Germinal center (tissue), 1 donor: ENCODE measurements at places on chromosomes 11 and 22.
A peak's percentile ranks its signal among the peaks of the same experiment; 100 is the strongest.

DNA sequence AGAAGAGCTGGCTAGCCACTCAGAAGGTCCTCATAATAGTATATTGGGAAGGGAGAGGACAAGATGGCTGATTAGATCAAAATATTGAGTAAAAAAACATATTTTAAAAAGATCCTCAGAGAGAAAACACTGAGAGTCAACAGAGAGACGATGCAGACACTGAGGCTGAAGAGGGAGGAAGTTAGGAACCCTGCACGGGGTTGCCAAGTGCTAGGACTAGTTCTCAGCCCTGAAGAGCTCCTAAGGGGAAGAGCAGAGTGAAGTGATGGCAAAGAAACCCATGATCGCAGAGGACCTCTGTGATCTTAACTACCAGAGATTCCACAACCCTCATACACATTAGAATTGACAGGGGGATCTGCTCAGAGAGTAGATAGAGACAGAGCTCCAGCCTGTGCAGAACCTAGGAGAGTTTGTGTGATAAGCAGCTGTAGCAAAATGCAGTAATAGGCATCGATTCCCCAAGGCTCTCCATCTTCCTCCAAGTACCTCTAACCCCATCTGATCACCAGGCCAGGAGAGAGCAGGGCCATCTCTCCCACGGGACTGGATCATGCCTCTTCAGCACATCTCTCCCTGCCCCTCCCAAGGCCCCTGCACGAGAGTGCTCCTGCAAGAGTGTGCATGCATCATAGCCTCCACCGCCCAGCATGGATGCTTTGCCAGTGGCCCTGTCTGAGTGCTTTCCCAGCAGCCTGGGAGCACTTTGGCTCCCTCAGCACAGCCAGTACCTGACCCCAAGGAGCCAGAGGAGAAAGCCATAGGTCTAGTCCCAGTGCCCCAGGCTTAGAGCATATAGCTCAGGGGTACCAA is 41.2 kb upstream of the ARL14EP start:
- no peak for DNase-seq

DNA sequence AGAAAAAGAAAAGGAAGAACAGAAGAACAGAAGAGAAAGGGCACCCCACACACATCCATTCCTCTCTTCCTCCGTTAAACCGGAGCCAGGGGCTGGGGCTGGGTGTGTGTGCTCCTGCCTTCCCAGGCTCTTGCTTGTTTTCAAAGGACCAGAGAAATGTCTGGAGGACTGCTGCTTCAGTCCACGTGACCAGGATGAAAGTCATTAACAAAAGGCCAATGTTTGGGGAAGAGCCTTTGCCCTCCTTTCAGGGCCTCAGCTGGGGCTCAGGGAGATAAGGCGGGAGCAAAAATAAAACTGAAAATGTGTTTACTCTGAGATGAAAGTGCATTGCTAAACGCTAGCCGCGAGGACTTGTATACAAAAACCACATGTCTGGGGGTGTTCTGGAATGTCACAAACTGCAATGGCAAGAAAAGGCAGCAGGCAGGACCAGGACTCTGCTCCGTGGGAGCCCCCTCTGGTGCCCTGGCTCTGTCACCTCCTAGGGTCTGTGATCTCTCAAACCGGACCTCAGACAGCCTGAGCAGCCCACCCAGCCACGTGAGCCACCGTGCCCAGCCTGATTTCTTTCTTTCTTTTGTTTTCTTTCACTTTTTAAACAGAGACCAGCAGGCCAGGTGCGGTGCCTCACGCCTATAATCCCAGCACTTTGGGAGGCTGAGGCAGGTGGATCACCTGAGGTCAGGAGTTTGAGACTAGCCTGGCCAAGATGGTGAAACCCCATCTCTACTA is 31.6 kb upstream of the MYH9 start:
- DNase-seq: no peak

- peak; percentile 85 for DNase-seq
Measured at GRCh38 chr11:75768112-75768908, at the start of gene DGAT2. Gene DGAT2 (plus strand): TSS chr11:75768778. CDS start chr11:75768992, 214 bp downstream.

GRCh38 chr11:842370-843002 is at the start of the genes POLR2L and TSPAN4:
Gene POLR2L (minus strand): TSS chr11:842529. CDS start chr11:842508, 21 bp downstream.
Gene TSPAN4 (plus strand): TSS chr11:842852. CDS start chr11:850305, 7,453 bp downstream.
- DNase-seq: peak; percentile 92

GRCh38 chr22:22815397-22816170 is 72.0 kb upstream of the IGLL5 start:
- no peak for DNase-seq

- DNase-seq: peak; percentile 1
Measured at GRCh38 chr22:16954060-16954403, 54.0 kb downstream of the GAB4 start.

GRCh38 chr11:119323532-119324033 is 6.7 kb upstream of the MCAM start:
- DNase-seq: peak; percentile 64

GRCh38 chr11:29312812-29313211 is 704.0 kb downstream of the KCNA4 start:
- DNase-seq: no peak

- peak; percentile 55 for DNase-seq
Measured at GRCh38 chr11:57547854-57548377, 10.5 kb downstream of the SMTNL1 start.

DNA sequence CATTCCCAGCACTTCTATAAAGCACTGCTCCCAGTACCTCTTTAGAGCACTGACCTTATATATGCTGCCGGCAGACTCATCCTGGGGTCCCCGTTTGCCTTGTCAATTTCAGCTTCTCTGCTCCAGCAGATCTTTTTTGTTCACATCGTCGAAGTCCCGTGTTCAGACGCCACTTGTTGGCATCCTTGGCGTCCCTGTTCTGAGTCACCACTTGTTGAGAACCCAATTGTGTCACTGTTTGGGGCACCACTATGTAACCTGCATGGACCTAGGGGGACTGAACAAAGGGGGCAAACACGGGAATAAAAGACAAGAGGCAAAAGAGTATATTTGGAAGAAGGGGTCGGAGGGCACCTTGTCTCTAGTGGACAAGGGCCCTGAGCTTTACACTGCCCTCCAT is 25.5 kb downstream of the OR10A6 start:
- no peak for DNase-seq

DNA sequence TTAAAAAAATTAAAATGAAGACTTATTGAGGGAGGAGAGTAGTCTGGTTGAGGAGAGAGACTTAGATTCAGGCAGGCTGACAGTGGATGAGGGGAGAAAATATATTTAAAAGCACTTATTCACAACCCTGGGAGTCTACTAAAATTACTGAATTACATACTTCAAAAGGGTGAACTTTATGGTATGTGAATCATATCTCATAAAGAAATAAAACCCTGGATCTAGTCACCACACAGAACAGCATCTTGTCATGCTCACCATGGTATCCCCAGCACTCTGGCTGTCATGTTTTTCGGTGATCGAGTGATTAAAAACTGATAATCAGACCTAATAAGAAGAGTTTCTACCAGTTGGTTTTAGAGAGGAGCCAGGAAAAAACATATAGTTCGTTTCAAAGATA is 11.0 kb downstream of the TEAD1 start:
- no peak for DNase-seq

- no peak for DNase-seq
Measured at GRCh38 chr11:7538031-7538430, 24.2 kb downstream of the PPFIBP2 start.

DNA sequence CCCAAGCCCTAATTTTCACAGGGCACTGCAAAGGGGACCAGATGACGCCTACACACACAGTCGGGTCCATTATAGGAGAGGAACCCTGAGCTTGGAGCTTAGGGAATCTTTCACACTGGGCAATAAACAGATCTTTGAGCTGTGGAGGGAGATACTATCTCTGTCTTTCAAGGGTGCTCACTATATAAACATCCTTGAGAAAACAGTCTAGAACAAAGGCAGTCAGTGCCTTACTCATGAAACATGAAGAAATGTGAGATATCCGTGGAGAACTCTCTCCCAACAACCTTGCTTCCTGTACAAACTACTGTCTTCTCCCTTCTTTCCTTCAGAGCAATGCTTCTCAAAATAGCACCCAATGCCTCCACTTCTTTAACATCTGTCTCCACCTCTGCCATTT is 109.0 kb upstream of the APOA1 start:
- DNase-seq: no peak

DNA sequence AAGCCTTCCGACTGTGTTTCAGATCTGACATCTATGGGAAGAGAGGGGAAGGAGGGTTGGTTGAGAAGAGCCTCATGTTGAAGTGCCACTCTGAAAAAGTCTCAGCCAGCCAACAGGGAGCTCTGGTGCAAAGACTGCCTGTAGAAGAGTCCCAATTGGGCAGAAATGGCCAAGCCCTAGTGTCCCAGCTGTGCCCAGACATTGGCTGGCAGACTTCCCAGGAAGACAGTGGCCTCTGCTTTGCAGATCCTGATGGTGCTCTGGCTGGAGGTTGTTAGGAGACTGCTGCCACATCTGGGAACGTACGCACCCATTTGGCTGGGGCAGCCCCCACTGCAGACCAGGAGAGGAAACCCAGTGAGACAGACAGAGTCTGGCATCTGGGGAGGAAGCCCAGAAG is 3.2 kb upstream of the PLA2G3 start:
- DNase-seq: no peak

- DNase-seq: no peak
Measured at GRCh38 chr11:88508418-88508758, 170.9 kb upstream of the CTSC start.

GRCh38 chr11:120827820-120828219 is 196.1 kb upstream of the TBCEL start:
- DNase-seq: no peak

DNA sequence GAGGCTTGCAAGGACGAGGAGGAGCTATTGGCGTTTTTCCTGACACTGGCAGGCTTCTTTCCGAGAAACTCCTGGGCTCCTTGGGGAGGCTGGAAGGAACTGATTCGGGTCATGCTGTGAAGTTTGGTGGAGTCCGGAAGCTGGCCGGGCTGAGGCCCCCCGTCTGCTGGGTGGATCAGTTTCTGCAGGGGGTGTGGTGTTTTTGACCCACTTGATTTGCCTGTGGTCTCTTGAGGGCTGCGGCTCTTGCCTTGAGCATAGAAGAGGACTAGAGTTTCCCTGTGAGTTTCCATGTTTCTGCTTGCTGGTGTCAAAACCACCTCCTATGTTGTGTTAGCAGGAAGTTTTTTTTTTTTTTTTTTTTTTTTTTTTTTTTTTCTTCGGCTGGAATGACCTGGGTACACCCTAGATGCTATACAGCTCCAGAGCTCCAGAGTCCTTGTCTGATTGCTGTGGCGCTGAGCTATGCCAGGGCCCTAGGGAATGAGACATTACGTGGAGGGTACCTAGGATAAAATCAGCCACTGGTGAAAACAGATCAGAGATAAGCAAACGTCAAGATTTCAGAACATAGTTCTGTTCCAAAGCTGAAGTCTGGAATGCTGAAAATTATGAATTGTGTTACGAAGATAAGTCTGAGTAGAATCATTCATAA is 728 bp downstream of the TBC1D22A start:
- DNase-seq: peak; percentile 88

GRCh38 chr11:58164389-58164788 is 24.5 kb upstream of the OR9Q2 start:
- no peak for DNase-seq

- no peak for DNase-seq
Measured at GRCh38 chr22:29445508-29445907, 7.1 kb downstream of the RFPL1 start.

- DNase-seq: no peak
Measured at GRCh38 chr11:61971248-61972111, 4.0 kb upstream of the FTH1 start.

GRCh38 chr22:46480396-46480795 is 57.0 kb downstream of the CELSR1 start:
- no peak for DNase-seq

GRCh38 chr11:71446942-71447688 is 1.1 kb downstream of the DHCR7 start:
- no peak for DNase-seq

DNA sequence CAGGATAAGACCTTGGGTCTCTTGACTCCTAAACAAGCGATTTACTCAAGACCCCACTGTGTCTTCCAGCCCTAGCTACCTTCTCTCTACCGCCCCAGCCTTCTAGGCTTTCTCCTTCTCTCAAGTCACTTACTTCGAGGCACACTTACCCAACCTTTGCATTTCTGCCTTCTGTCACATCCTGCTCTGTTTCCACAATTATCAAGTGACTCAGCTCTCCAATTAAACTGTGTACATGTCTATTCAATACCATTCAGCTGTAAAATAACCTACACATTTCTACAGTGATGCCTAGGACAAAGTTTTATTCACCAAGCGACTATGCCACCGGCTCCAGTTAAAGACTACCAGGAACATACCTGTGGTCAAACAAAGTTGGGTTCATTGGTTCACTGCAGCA is 69.0 kb downstream of the LARGE1 start:
- no peak for DNase-seq

GRCh38 chr11:124736736-124737135 is 3.0 kb upstream of the NRGN start:
- DNase-seq: no peak

GRCh38 chr11:67272327-67273259 is 6.3 kb downstream of the GRK2 start:
- DNase-seq: peak; percentile 52

- DNase-seq: no peak
Measured at GRCh38 chr22:46801331-46801811, 38.9 kb downstream of the TBC1D22A start.

GRCh38 chr11:125842321-125842948 is 9.3 kb downstream of the PATE4 start:
- DNase-seq: peak; percentile 7

GRCh38 chr22:46726066-46726985 is 11.7 kb downstream of the CERK start:
- no peak for DNase-seq
